ENCODE measurements at places on chromosomes 4 and X. TPM values are rescaled to one million over a fixed set of nuclear protein-coding genes. Genes with fewer than 3 reads are reported as not detected.

Gene KLB
- 1.6 TPM for total RNA-seq

Gene ATP2B3
- total RNA-seq: not detected

Gene EDA2R
- total RNA-seq: 2.4 TPM

Gene LPAR4
- 0.63 TPM for total RNA-seq

DNA sequence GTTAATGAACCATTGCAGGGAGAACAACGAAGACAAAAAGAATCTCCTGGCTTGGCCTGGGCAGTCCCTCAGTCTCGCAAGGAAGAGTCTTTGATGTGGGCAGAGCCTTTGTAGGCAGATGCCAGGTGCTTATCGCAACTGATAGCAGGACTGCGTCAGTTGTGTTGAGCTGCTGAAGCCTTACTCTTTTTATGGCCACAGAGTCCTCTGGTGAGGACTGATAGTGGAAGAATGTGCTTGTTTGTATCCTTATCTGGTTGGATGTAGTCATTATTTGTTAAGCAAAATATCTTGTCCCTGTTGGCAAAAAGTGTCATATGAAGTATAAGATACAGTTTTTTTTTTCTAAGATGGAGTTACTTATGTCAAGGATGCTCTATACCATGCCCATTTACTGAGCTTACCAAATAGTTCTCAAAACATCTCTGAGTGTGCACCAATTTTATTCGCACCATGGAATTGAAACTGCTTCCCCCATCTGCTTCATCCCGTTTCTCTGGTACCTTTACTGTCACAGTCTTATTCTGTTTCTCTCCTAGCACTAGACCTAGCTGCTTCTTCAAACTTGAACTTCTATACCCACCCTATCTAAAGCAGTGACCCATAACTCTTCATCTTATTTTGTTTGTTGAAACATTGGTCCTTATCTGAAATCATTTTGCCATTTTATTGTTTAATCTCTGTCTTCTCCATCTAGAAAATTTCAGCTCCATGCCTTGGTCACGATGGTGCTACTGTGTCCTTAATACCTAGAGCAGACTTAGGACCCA is 47.0 kb upstream of the SPRY1 start:
- no peak overlapping the region for H3K27ac ChIP-seq
- H3K4me3 ChIP-seq: no peak overlapping the region
- no peaks in the 10 kb centered on the region for H3K36me3 ChIP-seq
- DNase-seq: no peak

DNA sequence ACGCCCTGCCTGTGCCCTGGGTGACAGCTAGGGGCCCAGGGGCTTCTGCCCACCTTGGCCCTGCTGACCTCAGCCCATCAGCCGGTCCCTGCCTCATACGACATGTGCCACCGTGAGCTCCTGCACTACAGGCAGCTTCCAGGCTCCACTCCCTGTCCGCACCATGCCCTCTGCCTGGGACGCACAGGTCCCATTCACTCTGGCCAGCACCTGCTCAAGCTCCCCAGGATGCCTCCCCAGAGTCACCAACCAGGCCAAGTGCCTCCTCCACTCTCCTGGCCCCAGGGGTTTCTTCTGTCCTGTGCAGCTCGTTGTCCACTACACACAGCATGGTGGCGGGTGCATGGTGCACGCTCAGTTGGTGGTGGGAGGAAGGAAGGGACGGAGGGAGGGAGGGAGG is 20.2 kb upstream of the MRFAP1 start:
- DNase-seq: no peak
- H3K4me1 ChIP-seq: no peaks in the 10 kb centered on the region
- H3K4me3 ChIP-seq: no peak overlapping the region

GRCh38 chr4:13329963-13330362 is 154.2 kb downstream of the RAB28 start:
- H3K4me1 ChIP-seq: no peaks in the 10 kb centered on the region
- no peak overlapping the region for H3K27ac ChIP-seq
- no peaks in the 10 kb centered on the region for H3K36me3 ChIP-seq
- no peaks in the 10 kb centered on the region for H3K27me3 ChIP-seq
- H3K4me3 ChIP-seq: no peak overlapping the region

DNA sequence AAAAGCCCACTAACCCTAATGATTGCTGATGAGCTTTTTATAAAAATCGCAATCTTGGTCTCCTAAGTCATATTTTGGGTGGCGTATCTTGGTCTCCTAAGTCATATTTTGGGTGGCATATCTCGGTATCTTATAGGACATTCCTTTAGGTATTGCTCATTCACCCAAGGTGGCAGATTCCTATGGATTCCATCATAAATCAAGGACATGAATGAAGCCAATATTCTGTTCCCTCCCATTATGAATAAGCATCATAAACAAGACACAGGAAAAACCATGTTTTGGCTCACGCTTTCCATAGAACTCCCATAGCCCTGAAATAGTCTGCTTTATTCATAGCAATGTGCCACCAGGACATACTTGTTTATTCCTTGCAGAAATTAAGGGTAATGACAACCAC is 95.0 kb upstream of the CD99 start:
- no peak overlapping the region for H3K27ac ChIP-seq
- H3K4me1 ChIP-seq: no peaks in the 10 kb centered on the region
- H3K27me3 ChIP-seq: no peaks in the 10 kb centered on the region
- H3K4me3 ChIP-seq: no peak overlapping the region
- no peaks in the 10 kb centered on the region for H3K36me3 ChIP-seq

DNA sequence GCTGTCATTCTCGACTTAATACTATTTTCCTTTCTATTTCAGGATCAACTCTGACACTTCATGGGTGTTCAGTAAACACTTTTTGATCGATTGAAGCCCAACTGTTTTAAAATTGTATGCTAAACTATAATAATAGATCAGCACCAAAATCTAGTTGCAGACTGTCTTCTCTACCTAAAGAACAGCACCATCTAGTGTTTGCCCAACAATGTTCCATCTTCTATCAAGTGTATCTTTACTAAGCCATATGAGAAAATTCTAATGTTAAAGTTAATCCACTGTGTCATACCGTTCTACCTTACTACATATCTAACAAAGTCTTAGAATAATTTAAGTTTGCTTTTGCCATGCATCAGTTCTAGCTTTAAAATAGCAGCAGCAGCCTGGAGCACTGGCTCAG is 113.0 kb upstream of the PRDX4 start:
- DNase-seq: no peak
- H3K27me3 ChIP-seq: no peaks in the 10 kb centered on the region
